ENCODE measurements at places on chromosomes 12 and 14. TPM values are rescaled to one million over a fixed set of nuclear protein-coding genes. Genes with fewer than 3 reads are reported as not detected.

ADCY4 gene
- 1.4 TPM for total RNA-seq

POP5 gene
- 34.0 TPM for total RNA-seq

ARHGEF40 gene
- 36.0 TPM for total RNA-seq

STAT6 gene
- total RNA-seq = 76.7 TPM

SMCO2 gene
- total RNA-seq = not detected

SRRM4 gene
- 0.08 TPM for total RNA-seq

TAS2R30 gene
- total RNA-seq = 6.7 TPM

OR11G2 gene
- not detected for total RNA-seq

STON2 gene
- 22.7 TPM for total RNA-seq

CNTN1 gene
- 4.1 TPM for total RNA-seq

SOS2 gene
- 28.7 TPM for total RNA-seq

TAS2R9 gene
- not detected for total RNA-seq

CLEC9A gene
- total RNA-seq = not detected

LALBA gene
- total RNA-seq = not detected

PYM1 gene
- total RNA-seq = 44.5 TPM

RBP5 gene
- 11.1 TPM for total RNA-seq

DPPA3 gene
- 0.23 TPM for total RNA-seq

B4GALNT3 gene
- 13.9 TPM for total RNA-seq

KRT80 gene
- total RNA-seq = 0.77 TPM

NKX2-1 gene
- 2.7 TPM for total RNA-seq

TOGARAM1 gene
- 34.8 TPM for total RNA-seq

KCNC2 gene
- total RNA-seq = 0.07 TPM

NEUROD4 gene
- total RNA-seq = not detected

EIF2B1 gene
- total RNA-seq = 35.0 TPM

PTCSC3 gene
- not detected for total RNA-seq

PPP4R3A gene
- total RNA-seq = 85.7 TPM

GPRC5A gene
- 49.8 TPM for total RNA-seq

KRT82 gene
- not detected for total RNA-seq

SLC7A7 gene
- 337 TPM for total RNA-seq

DLGAP5 gene
- total RNA-seq = 10.8 TPM

PSMD9 gene
- 61.4 TPM for total RNA-seq

ATP6V1D gene
- 86.7 TPM for total RNA-seq

SERPINA6 gene
- total RNA-seq = 132 TPM

NRDE2 gene
- total RNA-seq = 11.4 TPM

OR4K13 gene
- not detected for total RNA-seq

IFNG-AS1 gene
- not detected for total RNA-seq

SPTSSA gene
- 42.8 TPM for total RNA-seq

LRTM2 gene
- total RNA-seq = not detected

MMP17 gene
- total RNA-seq = 0.40 TPM

MMP19 gene
- total RNA-seq = 6.4 TPM
